ENCODE measurements at places on chromosomes 5 and 9.

DNA sequence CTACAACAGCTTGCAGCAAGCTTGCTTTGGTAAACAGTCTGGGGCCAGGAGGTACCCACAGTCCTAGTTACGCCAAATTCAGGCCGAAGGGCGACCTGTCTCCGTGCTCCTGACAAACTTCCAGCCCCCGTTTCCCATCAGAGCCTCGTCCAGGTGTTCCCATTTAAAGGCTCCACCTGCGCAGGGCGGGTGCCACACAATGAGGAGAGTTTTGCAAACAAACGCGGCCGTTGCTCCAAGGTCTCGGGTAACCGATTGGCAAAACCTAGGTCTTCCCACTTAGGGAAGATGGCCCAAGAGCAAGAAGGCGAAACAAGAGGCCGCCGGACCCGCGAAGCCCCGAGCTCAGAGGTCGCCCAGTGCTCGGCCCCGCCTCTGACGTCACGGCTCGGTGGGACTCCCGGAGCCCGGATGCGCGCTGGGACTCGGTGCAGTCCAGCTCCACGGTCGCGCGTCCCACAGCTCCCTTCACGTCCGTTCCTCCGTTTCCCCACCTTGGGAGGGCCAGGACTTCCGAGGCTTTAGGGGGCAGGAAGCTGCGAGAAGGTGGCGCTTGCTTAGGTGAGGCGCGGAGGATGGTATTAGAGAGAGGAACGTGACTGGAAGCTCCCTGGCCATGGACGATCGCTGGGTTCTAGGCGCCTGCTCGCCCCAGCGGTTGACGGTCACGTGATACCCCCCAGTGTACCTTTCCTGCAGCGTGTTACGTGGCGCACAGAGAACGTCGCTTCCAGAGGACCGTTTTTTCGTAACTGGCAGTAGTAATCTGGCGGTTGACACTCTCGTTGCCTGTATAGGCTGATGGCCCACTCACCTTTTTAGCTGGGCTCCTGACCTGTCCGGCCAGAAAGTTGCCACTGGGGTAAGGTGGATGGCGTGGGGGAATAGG lies 41.8 kb upstream of the KDM4C start:
- DNase-seq = no peak

DNA sequence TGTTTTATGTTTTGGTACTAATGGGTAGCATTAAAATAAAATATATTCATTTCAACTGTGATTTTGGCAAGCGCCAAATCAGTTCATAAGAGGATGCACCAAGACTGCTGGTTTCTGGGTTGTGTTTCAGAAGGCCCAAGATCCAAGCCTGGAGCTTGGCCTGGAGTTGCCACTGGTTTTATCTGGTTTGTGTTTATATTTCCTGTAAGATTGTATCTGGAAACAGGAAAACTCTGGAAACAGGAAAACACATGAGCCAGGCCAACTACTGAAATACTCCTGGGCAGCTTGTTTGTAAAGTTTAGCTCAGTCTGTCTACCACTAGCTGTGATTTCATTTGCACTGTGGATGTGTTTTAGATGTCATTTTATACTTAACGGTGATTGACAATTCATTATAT lies 5.5 kb downstream of the FSTL4 start:
- no peak for DNase-seq

- no peak for DNase-seq
Measured at GRCh38 chr9:136597965-136598364, 52.1 kb upstream of the NOTCH1 start.

GRCh38 chr9:74172874-74173273 lies 324.3 kb upstream of the RORB start:
- no peak for DNase-seq

- DNase-seq = no peak
Measured at GRCh38 chr5:120415985-120416384, 48.1 kb upstream of the PRR16 start.

DNA sequence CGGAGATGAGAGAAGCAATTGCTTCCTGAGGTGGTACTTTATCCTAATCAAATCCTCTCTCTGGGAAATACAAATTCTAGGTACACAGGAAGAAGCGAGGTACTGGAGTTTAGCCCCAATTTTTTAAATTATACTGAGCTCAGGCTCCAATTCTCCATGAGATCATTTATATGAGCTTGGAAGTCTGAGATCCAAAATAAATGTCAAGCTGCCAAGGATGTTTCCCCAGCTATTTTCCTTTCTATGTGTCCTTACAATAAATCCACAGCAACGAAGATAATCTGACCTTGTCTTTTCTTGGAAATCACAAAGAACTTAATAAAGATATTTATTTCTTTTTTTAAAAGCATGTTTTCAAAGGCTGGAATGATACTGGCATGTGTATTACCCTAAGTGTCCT lies 597.3 kb downstream of the GABRG2 start:
- DNase-seq = no peak

DNA sequence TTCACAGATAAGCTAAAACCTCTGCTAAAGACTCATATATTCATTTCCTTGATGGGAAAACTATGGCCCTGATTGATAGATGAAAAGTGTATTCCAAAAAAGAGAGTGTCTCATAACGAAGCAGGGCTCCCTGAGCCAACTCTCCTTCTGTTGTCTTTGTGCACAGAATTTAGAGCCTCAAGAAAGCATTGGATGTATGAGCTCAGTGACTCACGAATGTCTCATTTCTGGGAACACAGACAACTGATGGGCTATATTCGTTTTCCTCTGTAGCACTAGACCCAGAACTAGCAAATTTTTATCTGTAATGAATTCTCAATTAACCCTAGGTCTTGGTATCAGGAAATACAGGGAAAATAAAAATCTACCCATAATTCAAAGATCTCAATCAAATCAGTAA lies 88.4 kb downstream of the LMNB1 start:
- no peak for DNase-seq

DNA sequence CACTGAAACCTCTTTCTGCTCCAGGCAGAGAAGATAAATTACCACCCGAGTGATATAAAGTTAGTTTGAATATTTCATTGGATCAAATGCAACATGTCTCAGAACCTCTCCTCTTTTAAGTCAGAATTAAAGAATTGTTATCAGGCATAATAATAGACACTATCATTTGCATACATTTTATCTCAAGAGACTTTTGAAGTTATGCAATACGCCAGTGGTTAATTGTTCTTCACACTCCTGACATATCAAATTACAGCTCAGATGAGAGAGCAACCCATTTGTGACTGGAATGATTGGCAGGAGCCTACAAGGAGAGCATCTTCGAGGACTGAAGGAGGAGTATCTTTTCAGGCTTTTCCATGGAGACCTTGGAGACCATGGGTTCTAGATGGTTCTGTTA lies 452.2 kb downstream of the KDM4C start:
- DNase-seq = no peak

GRCh38 chr5:34957857-34958690 lies 28.7 kb downstream of the DNAJC21 start:
- no peak for DNase-seq

GRCh38 chr5:1209896-1210776 lies 8.7 kb downstream of the SLC6A19 start:
- no peak for DNase-seq

DNA sequence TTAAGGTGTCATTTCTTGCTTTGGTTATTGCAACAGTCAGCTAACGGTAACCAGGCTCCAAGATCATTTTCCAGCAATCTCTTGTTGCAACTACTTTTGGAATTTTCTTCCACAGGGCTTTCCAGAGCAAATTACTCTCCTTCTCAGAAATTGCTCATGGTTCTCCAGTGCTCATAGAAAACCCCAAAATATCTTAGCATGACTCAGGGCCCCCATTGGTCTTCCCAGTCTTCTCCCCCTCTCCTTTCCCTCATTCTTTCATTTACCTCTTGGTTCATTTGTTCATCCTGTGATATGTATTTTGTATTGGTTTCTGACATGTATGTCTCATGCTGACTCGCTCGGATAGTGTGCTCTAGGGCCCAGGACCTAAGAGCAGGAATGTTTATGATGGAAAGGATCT lies 35.6 kb downstream of the WWC1 start:
- DNase-seq = no peak

DNA sequence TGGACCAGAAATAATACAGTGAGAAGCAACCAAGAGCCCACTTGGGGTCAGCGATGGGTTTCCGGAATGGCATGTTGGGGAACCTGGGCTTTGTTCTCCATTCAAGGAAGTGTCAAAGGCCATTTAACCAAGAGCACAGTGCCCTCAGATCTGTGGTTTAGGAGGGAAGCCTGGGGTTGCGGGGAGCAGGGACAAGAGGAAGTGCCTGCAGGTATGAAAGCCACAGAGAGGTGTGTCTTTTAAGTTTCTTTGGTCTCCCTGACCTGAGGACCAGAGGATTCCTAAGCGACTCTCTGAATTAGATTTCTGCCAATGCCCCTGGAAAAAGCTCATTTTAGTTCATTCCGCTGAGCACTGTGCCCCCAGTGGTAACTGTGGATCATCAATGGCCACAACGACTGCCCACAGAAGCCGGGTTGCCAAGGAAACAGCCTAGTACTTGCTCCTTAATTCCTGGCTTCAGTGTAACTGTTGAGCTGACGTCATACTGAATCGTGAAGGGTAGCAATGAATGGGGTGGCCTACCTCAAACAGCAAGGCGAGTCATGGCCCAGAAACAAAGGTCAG lies 107.3 kb upstream of the SPIN1 start:
- DNase-seq = no peak

DNA sequence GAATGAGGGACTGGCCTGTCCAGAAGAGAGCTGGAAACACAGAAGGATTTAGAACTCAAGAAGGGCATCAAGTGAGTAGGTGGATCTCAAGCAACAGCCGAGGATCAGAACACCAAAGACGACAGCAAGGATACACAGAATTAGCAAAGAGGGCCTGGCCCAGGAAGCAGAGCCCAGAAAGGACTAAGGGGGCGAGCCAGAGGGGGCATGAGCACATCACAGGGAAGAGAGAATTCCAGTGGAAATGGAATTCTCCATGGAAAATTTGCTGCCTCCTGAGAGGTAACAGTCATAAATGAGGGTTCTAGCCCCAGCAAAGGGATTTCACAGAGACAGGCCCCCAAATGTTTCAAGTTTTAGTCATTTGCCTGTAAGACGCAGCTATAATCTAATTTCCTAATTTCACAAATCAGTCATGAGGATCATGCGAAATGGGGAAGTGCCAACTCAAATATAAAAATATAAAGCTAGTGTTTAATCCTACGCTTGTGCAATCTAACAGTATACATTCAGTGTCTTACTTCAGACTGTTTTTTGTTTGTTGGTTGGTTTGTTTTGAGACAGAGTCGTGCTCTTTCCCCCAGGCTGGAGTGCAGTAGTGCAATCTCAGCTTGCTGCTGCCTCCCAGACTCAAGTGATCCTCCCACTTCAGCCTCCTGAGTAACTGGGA lies 46.7 kb downstream of the FNBP1 start:
- DNase-seq = no peak

GRCh38 chr9:122001491-122002201 lies 91.5 kb downstream of the TTLL11 start:
- DNase-seq = no peak

DNA sequence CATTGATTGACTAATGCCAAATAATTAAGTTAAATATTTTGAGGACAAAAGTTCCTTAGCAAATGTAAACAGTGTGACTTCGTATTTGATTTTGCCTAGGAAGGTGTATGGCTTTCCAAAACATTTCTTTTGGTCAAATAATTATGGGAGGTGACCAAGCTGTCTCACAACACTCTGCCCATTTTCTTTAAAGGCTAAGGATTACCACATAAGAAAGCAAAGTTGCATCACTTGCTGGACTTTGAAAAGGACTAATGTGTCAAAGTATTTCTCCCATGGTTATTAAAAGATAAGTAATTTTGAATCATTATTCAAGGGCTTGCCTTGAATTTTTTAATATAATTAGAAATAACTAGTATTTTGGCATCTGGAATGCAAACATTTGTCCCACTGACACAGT lies 74.7 kb downstream of the HAPLN1 start:
- DNase-seq = no peak

GRCh38 chr9:5665059-5665458 lies 36.2 kb downstream of the RIC1 start:
- DNase-seq = no peak

All from esophagus squamous epithelium (tissue), 5 donors.